Ovary (tissue), 10 donors: ENCODE measurements at places on chromosomes 3 and 15. TPM values are rescaled to one million over a fixed set of nuclear protein-coding genes. Genes with fewer than 3 reads are reported as not detected.

Gene MNS1
- polyA plus RNA-seq = 3.4 TPM

Gene OSTN
- polyA plus RNA-seq = 0.02 TPM

Gene LINGO1
- polyA plus RNA-seq = 2.4 TPM

Gene SLC9C1
- polyA plus RNA-seq = not detected

Gene GOLGA6D
- polyA plus RNA-seq = not detected

Gene SLC12A6
- 6.9 TPM for polyA plus RNA-seq

Gene ABTB1
- polyA plus RNA-seq = 5.5 TPM

Gene MB21D2
- polyA plus RNA-seq = 5.2 TPM

Gene GNAI2
- 189 TPM for polyA plus RNA-seq

Gene GPR160
- 0.74 TPM for polyA plus RNA-seq

Gene PLSCR2
- polyA plus RNA-seq = not detected

Gene GOLGA6A
- not detected for polyA plus RNA-seq

Gene ZIC1
- not detected for polyA plus RNA-seq

Gene RASA2
- polyA plus RNA-seq = 10.2 TPM

- DNase-seq = no peak
Measured at GRCh38 chr3:169227911-169228310, 435.6 kb downstream of the MECOM start.

- DNase-seq = no peak
Measured at GRCh38 chr15:49145651-49146609, 9.5 kb downstream of the COPS2 start.

- DNase-seq = no peak
Measured at GRCh38 chr3:7657214-7658112, 796.5 kb downstream of the GRM7 start.

DNA sequence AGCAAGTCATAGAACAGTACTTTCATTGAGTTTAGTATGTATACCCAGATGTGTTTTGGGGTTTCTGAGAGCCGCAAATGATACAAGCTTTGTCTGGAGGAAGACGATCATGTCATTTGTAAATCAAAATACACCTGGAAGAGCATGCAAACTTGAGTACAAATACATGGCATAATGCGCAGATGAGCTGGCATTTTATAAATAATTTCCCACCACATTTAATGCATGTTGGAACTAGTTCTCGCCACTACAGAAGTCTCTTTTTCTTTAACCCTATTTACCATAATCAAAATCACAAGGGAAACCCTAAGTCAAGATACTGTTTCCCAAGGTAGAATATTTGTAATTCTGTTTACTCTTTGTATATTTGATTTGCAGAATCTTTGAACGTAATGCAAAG lies 318.6 kb downstream of the EPHA3 start:
- DNase-seq = no peak

- DNase-seq = no peak
Measured at GRCh38 chr3:32951410-32951811, at the start of gene CCR4. CCR4 (plus strand) TSS chr3:32951644; CDS start chr3:32953423, 1,779 bp downstream.

DNA sequence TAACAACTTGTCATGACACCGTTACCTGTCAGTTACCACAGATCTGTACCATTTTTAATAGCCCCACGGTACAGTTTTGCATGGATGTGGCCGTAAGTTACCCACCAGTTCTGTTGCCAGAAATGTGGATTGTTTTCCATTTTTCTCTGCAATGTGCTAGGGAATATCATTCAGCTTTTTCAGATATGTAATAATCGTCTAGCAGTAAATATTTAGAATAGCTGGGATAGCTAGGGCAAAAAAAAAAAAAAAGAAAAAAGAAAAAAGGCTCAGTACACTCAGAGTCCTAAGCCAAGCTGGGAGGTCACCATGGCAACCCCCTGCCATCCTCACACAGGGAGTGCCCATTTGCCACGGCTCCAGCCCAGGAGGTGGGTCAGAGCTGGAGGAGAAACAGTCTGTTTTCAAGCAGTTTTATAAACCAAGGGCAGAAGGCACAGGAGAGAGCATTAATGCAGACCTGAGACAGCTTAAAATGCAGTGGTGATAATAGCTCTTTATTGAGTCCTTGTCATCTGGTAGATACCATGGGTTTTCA lies 25.2 kb downstream of the PAQR5 start:
- no peak for DNase-seq

- peak; percentile 79 for DNase-seq
Measured at GRCh38 chr15:99014803-99015697, 7.5 kb upstream of the PGPEP1L start.

- DNase-seq = peak; percentile 83
Measured at GRCh38 chr3:194134231-194134756, 1.7 kb upstream of the HES1 start.

DNA sequence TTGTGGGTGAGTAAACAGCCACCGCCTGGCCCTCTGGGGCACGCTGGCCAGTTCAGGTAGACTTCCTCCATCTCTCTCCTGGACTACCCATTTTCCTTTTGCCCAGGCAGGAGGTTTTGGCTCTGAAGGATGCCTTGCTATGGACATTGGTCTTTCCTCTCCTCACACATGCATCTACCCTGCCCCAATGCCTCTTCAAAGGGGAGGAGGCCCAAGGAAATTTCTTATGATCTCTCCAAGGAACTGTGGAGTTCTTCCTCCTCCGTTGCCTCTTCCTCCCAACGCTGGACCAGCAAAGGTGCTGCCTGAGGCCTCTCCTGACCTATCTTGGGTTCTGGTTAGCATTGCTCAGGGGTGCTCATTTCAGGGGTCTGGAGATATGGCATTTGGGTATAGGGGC lies 33.5 kb downstream of the POMGNT2 start:
- DNase-seq = no peak

GRCh38 chr3:183533412-183534132 lies 21.9 kb downstream of the KLHL6 start:
- no peak for DNase-seq

GRCh38 chr15:53869044-53869805 lies 109.0 kb upstream of the UNC13C start:
- no peak for DNase-seq

DNA sequence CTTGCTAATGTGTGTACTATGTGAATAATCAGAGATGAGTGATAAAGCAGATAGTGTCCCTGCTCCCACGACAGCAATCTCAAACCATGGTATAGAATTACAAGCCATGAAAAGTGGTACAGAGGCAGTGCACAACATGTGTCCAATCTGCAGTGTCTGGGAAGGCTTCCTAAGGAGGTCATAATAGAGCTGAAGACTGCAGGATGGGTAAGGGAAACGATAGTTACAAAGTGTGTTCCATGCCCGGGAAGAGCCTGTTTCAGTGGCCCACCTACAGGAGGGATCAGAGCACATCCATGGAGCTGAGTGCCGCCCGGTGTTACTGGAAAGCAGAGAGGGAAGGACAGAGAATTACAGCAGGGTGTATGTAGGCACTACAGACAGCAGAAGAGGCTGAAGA lies 48.9 kb downstream of the PAK2 start:
- no peak for DNase-seq

DNA sequence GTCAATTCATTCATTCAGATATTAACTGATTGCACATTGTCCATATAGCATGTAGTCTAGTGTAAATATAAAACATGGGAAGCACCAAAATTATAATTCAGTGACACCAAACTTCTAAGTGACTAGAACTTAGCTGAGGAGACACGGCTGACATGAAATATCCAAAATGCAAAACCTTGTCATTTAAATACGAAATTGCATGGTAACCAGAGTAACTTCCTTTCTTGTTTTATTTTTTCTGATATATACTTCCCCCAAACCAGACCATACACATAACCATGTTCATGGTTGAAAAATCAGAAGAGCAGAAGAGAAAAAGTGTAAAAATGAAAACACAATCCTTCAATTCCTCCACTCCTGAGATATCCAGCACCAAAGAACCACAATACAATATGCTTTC lies 38.0 kb downstream of the CBLB start:
- no peak for DNase-seq

GRCh38 chr3:48130321-48130904 lies 57.8 kb downstream of the CDC25A start:
- peak; percentile 74 for DNase-seq

GRCh38 chr15:55247311-55247710 lies 42.3 kb downstream of the RAB27A start:
- no peak for DNase-seq

DNA sequence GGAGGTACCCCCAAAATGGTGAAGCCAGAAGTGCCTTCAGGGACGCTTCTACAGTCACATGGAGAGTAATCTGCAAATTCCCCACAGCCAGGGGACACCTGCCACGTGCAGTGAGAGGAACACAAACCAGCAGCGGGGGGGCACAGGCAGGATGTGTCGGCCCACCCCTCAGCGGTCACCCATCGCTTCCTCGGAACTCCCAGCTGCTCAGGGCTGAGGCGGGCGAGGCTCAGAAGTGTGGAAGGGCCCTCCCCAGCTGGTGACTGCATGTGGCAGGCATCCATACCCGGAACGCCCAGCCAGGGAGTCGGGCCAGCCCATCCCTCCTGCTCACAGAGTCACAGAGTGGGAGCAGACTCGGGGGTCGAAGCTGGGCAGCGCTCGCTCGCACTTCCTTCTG lies 63.7 kb downstream of the SLC12A8 start:
- DNase-seq = no peak

DNA sequence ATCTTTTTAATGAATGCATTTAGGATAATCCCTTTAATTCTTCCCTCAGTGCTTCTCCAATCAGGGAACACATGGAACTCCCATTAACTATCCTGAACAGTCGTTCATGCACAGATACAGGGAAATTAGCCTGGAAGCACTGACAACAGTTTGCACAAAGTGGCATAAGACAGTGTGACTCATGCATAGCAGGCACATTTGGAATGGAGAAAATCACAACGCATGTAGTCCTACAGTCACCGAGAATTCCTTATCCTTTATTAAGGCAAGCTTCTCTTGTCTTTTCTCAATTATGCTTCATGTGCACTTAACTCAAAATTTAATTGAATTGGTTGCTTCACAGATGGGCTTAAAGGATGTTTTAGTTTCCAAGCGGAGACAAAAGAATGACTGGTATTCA lies 155.0 kb upstream of the CRBN start:
- DNase-seq = no peak

- no peak for DNase-seq
Measured at GRCh38 chr15:68987676-68988075, 26.8 kb upstream of the NOX5 start.

- DNase-seq = no peak
Measured at GRCh38 chr3:155743606-155744005, 1.3 kb downstream of the PLCH1 start.

DNA sequence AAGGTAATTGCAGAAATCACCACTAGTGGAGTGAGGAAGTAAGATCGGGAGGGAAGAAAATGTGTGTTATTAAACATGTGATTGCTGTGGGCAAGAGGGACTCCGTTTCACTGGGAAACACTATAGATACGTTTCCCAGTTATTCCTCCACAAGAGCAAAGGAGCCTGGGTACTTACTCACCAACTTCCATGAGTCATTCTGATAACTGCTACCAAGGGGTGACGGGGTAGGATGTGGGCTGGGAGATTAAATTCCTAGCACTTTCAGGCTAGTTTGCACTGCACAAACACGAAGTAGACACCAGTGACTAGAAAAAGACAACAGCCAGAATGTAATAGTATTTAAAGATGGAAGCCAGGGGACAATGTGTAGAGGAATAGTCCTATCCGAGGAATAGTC lies 812.9 kb upstream of the CFAP20DC start:
- DNase-seq = no peak

DNA sequence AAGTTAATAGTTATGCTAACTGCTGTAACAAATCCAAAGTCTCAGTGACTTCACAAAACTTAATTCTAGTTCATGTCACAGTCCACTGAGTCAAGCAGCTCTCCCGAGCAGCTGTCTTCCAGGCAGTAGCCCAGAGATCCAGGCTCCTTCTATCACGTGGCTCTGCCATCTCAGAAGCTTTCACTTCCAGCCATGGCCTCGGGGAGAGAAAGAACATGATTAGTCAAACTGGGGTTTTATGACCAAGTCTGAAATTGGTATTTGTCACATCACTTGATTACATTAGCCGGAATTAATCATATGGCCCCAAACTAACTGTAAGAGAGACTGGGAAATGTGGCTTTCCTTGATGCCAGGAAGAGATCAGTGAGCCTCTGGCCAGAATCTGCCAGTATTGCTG lies 70.2 kb upstream of the DGKG start:
- DNase-seq = no peak

DNA sequence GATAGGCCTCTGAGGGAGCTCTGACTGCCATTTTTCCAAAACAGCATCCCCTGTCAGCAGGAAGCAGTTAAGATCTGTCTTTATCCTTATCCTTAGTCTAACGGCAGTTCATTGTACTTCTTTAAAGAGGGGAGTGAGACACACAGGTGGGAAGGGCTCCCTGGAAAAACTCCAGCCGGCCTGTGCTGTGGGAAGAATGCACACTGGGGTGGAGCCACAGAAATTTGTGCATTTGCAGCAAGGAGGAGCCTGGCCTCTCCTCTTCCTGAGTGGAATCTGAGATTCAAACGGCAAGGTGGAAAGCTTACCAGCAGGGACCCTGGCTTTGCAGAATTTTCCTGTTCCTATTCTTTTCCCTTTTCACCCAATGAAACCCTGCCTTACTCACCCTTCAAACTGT lies 1209.4 kb downstream of the ROBO2 start:
- no peak for DNase-seq

- no peak for DNase-seq
Measured at GRCh38 chr3:100912571-100912970, 80.7 kb downstream of the ABI3BP start.

DNA sequence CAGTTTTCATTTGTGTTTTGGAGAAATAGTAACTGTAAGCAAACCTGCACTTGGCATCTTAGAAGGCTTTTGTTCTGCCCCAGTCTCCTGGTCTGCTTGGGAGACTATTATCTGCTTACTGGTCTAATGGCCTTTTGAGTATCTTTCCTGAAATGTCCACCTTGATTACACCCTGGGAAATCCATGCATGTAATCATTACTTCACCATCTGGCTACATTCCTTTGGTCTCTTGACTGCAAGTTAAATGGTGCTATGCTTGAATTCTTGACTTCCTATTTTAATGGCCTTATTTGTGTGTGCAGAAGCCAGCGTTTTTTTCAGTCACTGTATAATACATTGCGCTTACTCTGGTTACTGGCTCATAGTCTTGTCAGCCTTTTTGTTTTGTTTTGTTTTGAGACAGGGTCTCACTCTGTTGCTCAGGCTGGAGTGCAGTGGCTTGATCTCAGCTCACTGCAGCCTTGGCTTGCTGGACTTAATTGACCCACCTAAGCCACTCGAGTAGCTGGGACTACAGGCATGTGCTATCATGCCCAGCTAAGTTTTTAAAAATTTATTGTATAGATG lies 30.0 kb downstream of the CHD2 start:
- no peak for DNase-seq

DNA sequence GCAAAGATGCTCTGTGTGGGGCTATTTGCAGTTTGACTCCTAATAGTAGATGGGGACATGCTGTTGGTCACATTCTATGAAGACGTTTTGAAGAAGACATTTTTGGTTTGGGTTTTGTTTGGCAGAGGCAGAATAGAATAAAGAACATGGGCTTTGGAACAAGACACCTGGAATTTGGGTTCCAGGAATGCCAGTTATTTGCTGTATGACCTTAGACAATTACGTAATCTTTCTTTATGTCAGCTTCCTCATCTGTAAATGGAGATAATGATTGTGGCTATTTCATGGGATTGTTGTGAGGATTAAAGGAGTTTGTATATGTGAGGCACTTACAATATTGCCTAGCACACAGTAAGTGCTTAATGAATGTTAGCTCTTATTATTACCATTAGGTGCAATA lies 91.6 kb downstream of the MESD start:
- DNase-seq = no peak
